Hematopoietic multipotent progenitor cell treated with erythropoietin and hydrocortisone succinate and interleukin-3 and kit ligand, for 6 days (in vitro differentiated cells): ENCODE measurements at places on chromosomes 5 and 9.

DNA sequence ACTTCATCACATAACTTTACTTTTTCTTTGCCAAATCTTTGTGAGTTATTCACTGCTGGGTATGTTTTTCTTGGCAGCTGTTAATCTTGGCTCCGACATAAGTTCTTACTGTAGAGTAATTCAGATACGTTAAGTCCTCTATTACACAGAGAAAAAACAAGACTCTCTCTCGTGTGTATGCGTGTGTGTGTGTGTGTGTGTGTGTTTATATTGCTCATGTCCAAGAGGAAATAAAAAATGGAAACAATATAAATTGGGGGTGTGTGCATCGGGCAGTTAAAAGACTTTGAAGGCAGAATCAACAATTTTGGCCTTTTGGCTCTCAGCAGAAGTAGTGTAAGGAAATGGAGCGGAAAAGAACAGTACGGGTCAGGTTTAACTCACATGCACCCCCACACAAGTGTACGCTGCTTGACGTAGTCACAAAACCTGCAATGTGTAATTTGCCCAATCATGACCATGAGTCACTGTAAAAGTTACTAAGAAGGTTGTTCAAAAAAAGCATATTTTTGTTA is 67.2 kb upstream of the IFNE start:
- DNase-seq: no peak

- DNase-seq: no peak
Measured at GRCh38 chr5:2840372-2840915, 89.0 kb upstream of the IRX2 start.

DNA sequence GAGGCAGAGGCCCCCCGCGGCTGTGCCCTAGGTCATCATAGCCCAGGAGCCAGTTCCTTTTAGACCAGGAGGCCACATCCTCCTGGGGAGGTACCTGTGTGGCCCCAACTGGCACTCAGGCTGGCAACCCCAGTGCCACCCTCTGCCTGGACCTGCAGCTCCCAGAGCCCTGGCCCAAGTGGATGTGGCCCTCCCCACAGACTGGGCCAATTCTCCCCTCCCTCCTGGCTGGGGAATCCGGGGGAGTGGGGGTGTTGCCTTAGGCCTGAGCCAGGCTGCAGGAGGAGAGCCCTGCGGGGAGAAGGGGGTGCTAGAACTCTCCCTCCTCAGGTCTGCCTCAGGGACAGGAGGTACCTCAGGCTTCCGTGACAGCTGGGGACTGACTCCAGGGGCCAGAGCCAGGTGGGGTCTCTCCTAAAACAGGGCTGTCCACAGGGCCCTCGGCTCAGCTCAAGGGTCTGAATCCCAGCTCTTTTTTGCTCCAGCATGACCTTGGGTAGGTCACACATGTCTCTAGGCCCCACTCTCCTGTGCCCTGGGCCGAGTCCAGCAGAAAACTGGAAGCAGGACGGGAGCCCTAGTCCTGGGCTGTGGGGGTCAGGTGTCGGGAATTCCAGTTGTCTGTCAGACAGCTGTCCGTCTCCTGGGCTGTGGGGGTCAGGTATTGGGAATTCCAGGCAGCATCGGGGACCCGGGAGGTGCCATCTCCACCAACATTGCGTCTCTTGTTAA is 9.6 kb downstream of the DNLZ start:
- no peak for DNase-seq

DNA sequence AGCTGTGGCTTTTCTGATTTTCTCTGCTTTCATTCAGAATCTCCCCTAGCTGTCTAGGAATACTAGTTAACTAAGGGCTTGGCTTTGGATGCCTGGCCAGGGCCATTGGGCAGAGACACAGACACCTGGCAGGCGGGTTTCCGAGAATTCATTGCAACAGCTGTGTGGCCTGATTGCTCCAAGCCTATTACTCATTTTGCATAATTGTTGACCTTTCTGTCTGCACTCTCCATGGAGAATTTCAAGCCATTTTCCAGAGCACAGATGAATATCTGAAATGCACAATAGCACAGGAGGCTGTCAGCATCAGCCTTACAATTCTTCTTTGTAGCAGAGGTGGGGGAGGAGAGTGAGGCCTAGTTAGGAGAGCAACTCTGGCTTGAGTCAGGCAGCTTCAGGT is 310.5 kb downstream of the DMAC1 start:
- DNase-seq: no peak
